Endothelial cell (in vitro differentiated cells): ENCODE measurements at places on chromosomes 2 and 18.

DNA sequence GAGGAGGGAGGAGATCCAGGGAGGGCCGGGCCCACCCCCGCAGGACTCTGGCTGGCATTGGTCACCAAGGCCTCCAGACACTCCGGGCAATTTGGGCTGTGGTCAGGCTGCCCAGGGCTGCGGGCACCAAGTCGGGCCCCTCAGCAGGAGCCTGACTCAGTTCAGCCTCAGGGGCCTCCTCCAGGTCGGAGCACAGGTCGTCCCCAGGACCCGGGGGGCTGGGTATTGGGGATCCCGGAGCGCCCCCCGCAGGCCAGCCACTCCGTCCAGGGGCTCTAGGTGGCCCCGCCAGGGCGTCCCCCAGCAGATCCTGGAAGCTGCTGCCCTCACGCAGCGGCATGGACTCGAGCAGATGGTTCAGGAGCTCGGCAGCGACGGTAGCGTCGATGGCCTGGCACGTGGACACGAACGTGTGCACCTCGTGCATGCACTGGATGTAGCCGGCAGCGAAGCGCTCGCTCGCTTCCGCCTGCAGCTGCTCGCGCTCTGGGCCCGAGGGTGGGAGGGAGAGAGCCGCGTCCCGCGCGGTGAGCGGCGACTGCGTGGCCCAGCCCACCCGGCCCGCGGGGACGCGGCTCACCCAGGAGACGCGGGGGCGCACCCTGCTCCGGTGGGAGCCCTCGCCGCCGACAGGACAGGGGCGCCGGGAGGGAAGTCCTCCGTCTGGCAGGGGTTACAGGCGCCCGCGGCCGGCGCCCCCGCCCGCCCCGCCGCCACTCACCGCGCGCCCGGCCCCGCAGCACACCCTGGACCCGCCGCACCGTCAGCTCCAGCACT is 884 bp downstream of the HES6 start:
- DNase-seq, result no peak

DNA sequence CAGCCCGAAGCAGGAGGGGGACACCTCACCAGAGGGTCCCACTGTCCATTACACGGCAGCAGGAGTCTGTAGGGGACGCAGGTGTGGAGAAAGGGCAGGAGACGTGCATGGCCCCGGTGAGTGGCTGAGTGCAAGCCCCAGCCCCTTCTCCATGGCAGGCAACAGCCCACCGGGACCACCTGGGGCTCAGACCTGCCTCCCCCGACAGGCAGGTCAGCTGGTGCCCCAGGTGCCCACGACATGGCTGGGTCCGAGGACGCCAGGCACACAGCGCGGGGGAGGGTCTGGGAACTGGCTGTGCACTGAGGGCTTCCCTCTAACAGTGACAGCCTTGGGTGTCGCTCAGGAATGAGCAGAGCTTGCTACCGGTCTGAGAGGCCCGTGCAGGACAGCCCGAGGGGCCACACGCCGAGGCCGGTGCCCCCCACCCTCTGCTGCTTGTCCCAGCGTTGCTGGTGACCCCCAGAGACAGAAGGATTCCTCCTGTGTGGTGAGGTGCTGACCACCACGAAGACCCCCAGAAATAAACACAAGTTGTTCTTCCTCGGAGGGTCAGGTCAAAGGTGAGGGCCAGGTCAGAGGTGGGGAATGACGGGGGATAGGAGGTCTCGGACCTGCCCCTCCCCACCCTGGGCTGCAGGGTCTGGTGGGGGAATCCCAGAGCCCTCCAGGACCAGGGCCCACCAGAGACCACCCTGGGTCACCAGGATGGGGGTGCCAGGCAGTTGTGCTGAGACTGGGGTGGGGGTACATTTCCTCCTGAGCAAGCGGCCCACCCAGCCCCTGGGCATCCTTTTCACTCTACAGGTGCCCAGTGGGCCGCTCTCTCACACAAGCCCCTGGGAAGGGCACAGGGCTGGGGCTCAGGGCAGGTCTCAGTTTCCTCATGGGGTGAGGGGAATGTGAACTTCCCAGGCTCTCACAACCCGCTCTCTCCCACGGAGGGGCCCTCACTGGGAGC is 50.6 kb downstream of the SLC66A2 start:
- DNase-seq, result no peak

GRCh38 chr2:128134573-128134972 is 43.6 kb downstream of the UGGT1 start:
- DNase-seq, result no peak

- DNase-seq, result peak; percentile 68
These were observed 76.0 kb upstream of the DSG1 start for GRCh38 chr18:31241900-31242409.

- DNase-seq, result no peak
These were observed 65.2 kb downstream of the CIB4 start for GRCh38 chr2:26575836-26576564.

DNA sequence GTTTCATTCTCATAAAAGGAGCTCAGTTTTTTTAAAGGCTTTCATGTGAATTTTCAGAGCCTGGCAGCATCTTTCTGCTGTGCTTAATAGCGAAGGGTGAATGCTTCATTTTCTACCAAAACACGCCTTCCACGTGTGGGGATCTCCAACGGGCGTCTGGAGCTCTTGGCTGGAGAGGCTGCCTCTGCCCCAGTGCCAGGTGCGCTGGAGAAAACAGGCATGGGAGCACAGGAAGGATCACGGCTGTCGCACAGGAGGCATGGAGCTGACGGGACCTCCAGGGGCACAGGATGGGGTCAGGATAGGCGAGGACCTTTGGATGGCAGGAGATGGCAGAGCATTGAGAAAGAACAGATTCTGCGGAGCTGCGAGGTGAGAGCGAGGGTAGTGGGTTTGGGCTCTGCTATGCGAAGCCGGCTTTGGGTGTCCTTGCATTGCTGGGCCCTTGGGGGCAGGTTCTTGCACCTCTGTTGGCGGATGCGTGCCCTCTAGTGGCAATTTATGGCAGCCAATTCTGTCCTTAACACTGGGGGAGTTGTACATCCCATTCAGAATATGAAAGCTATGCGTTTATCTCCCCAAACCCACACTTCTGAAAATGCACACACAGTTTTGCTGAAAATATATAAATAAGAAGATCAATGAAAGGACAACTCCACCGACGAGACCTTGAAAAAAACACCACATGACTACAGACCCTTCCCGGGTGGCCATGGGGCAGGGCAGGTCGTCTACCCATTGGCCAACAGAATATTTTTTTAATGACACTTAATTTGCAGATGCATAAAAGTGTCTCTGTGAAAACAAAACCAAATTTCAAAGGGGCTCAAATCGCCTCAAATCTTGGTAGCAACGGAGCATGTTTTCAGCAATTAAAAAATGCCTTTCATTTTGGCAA is 90.4 kb upstream of the SLC35G4 start:
- peak; percentile 72 for DNase-seq

GRCh38 chr18:57273194-57273593 is 79.2 kb upstream of the ST8SIA3 start:
- DNase-seq, result no peak

DNA sequence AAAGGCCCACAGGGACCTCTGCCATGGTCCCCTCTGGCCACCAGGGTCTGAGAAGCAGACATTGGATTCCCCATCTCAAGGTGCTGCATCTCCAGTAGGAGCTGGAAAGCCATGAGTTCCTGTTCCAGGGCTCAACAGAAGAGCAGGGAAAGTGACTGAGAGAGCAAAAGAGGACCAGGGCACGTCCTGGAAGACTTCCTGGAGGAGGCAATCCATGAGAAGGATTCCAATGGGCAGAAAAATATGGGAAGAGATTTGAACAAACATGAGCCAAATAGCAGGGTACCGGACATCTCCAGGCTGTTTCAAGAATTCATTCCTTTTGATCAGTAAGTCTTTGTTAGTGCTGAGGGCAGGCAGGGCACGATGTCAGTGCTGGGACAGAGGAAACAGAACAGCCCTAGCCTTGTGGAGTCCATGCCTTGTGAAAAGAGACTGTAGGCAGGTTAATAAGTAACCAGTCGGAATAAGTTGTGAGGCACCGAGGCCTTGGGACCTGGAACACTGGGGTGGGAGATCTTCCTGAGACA is 72.8 kb upstream of the TWIST2 start:
- DNase-seq, result no peak

DNA sequence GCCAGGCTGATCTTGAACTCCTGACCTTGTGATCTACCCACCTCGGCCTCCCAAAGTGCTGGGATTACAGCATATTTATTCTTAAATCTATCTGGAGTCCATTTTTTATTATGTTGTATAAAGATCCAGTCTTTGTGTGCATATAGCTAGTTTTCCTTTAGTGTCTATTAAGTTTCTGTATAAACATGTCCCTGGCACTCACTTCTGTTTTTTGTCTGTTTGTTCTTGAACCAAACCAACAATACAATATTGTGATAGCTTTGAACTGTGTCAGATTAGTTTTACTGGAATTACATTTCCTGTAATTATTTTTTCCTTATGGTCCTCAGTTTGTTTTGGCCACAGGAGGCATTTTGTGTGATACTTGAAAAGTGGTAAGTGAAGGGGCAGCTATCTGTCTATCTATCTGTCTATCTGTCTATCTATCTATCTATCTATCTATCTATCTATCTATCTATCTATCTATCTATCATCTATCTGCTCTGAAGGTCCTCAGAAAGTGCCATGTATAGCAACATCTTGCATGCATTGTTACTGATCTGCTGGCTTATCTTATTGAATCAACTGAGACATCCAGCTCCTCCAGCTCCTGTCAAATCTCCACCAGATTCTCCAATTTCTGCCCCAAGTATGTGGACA is 70.9 kb upstream of the ACVR1 start:
- DNase-seq, result no peak

- no peak for DNase-seq
These were observed 381.4 kb downstream of the TNS1 start for GRCh38 chr2:217621391-217621801.

GRCh38 chr18:36613069-36613468 is 215.7 kb downstream of the TPGS2 start:
- no peak for DNase-seq

DNA sequence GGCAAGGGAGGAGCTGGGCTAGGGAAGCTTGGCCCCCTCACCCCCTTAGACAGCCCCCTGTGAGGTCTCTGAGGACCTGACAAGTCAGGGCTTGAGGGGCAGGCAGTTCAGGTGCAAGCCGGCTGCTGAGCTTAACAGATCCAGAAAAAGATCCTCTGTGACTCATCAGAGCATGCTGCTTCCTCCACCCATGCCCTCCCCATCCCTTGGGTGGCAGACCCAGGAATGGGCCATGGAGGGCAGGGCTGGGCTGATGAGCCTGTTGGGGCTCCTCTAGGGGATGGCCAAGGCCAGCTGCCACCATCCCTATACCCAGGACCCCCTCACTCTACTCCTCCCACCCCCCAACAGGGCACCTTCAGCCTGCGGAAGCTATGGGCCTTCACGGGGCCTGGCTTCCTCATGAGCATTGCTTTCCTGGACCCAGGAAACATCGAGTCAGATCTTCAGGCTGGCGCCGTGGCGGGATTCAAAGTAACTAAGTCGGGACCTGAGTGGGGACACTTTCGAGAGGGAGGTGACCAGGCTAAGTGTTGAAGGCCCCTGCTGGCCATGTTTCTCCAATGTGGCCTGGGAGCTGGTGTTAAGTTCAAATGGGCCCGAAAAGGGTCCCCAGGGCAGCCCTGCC is 1.9 kb downstream of the SLC11A1 start:
- DNase-seq, result no peak

DNA sequence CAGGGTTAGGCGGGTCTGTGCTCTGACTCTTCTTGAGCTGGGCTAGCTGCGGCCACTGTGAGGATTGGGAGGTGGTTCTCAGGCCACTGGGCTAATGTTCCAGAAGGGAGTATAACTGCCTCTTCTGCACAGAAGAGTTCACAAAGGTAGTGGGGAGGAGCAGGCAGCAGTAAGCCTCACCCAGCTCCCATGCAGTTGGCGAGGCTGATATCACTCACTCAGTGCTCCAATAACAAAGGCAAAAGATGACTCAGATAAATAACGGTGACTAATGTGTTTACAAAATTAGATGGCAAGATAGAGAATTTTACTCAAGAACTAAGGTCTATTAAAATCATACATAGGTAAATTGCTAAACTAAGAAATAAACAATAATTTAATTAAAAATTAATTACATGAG is 174.2 kb upstream of the TMEM200C start:
- no peak for DNase-seq

DNA sequence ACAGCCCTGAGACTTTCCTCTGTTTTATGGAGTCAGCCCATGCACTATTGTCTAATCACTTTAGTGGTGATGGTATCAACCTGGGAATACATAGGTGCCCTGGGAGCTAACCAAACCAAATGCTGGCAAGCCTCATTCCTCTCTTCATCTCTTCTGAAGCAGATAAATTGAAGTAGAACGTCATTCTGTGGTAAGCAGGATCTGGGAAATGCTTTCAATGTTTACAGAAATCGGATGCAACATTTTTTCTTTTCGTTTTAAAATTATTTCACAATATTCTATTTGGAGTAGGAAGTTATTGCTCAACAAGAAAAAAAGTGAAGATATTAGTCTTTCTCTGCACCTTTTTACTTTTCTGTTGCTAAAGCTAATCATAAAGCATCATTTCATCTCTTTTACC is 114.2 kb downstream of the RBMS1 start:
- no peak for DNase-seq

- DNase-seq, result no peak
These were observed 26.4 kb downstream of the WDFY1 start for GRCh38 chr2:223918671-223919134.

- DNase-seq, result no peak
These were observed 107.1 kb downstream of the LBH start for GRCh38 chr2:30338475-30338874.

GRCh38 chr2:63721082-63721424 is 120.6 kb upstream of the UGP2 start:
- no peak for DNase-seq

DNA sequence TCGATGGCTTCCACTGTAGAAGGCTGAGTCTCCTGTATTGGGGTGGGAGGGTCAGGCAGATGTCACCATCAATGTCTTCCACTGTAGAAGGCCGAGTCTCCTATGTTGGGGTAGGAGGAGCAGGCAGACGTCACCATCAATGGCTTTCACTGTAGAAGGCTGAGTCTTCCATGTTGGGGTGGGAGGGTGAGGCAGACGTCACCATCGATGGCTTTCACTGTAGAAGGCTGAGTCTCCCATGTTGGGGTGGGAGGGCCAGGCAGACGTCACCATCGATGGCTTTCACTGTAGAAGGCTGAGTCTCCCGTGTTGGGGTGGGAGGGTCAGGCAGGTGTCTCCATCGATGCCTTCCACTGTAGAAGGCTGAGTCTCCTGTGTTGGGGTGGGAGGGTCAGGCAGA is 117.5 kb upstream of the TPO start:
- DNase-seq, result no peak

GRCh38 chr2:208064220-208064961 is 39.1 kb upstream of the PLEKHM3 start:
- DNase-seq, result no peak

- no peak for DNase-seq
These were observed 190.3 kb downstream of the LPIN1 start for GRCh38 chr2:11936761-11937160.
